ENCODE measurements at places on chromosomes 6 and 20.
A peak's percentile ranks its signal among the peaks of the same experiment; 100 is the strongest.

DNA sequence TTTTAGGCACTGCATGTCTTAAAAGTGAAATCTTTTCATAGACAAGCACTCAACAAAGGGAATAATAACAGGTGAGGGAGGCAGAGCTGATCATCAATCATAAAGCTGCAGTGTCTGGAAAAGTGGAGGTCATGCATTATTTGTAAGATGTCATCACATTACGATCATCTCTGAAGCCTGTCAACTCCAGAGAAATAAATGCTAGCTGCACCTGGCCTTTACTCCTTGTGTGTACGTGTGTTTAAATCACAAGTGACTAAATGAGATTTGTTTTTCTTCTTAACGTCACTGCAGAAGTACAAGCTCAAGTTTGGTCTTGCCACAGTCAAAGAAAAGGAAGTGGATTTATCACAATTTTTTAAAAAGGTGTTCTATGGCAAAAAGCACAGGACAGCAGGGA lies 275.5 kb upstream of the SGK1 start:
- DNase-seq, result no peak

- DNase-seq, result no peak
Measured at GRCh38 chr20:36162272-36162966, 7.9 kb downstream of the EPB41L1 start.

GRCh38 chr6:25370178-25371036 lies 91.2 kb downstream of the CARMIL1 start:
- no peak for DNase-seq

- no peak for DNase-seq
Measured at GRCh38 chr6:170030821-170031471, 259.9 kb downstream of the DLL1 start.

DNA sequence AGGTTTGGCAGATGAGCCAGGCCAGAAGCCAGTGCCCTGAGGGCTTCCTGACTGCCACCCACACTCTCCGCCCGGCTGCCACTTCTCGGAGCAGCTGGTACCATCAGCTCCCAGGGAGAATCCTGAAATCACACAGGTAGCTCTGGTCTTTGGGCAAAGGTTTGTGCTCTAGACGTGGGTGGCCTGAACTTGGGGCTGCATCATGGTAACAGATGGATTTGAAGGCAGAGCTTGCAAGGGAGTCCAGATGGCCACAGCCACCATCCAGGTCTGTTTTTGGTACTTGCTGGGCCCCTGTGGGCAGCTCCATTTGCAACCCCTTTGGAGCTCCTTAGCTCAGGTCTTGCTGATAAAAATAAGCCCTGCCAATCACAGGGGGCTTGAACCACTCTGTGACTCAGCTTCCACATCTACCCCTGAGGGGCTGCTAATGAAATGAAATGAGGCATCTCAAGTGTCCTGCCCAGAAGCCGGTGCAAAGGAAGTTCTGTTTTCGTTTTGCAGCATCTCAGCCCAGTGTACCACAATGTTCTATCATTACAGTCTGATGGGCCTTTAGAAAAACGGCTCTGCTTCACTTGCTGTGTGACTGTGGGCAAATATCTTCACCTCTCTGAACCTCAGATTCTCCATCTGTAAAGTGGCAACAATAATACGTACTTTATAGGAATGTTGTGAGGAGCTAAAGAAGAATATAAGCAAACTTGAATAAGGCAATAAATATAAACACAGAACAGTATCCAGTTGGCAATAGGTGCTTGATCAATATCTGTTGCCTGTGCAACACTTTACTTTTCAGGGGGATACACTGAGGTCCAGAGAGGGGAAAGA lies 25.1 kb upstream of the CDH22 start:
- DNase-seq, result no peak

DNA sequence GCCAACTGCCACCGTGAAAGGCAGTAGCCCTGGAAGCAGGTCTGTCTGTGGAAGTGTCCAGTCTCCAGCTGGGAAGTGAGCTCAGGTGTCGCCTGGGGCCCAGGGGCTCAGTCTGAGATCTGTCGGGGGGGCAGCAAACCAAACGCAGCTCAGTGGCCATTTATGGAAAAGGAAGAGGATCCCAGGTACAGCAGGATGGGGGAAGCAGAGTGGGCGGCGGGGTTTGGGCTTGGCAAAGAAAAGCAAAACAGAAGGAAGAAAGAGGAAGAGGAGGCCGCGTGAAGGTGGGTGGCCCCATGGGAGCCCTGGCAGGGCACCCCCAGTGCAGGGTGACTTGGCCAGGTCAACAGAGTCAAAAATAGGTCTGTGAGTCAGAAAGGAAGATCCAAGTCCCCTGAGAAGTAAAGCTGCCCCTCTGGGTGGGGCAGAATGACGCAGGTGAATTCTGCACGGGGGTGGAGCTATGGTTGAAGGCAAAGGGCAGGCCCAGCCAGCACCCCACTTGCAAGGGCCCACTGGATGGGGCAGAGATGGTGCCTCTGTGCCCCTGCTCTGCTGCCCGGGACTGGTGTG lies 5.3 kb downstream of the PXDC1 start:
- DNase-seq, result no peak

DNA sequence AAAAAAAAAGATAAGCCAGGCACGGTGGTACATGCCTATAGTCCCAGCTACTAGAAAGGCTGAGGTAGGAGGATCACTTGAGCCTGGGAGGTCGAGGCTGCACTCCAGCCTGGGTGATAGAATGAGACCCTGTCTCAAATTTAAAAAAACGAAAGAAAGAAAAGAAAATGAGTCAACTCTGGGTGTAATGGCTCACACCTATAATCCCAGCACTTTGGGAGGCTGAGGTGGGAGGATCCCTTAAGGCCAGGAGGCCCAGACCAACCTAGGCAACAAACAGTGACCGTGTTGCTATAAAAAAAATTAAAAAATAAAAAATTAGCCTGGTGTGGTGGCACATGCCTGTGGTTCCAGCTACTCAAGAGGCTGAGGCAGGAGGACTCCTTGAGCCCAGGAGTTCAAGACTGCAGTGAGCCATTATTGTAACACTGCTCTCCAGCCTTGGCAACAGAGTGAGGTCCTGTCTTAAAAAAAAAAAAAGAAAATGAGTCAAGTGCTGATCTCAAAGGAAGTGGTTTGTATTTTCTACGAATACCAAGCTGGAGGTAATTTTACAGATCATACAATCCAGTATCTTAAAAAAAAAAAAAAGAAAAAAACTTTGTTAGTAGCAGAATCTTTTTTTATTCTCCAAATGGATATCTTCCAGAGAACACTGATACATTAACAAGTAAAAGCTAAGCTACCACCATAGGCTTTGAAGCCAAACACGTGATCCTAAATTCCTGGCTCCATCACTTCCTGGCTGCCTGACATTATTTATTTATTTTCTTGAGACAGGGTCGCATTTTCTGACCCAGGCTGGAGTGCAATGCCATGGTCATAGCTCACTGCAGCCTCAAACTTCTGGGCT lies 5.7 kb downstream of the COMMD7 start:
- peak; percentile 44 for DNase-seq

DNA sequence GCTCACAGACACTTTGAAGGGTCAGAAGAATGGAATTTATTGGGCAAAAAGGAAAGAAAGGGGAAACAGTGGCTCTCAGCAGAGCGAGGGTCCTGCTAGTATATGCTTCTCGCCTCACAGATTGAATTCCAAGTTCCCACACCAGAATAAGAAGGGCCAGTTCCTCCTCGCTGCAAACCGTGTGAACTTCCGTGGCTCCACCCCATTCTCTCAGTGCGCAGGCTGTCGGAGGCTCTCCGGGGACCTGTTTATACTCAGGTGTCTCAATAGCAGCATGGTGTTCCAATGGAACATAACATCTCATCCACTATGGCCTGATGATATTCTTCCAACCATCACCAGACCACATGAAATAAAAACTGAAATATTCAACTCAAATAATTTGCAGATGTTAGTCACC lies 4.6 kb downstream of the SAMD3 start:
- no peak for DNase-seq

GRCh38 chr6:56036916-56037600 lies 161.7 kb upstream of the BMP5 start:
- no peak for DNase-seq

DNA sequence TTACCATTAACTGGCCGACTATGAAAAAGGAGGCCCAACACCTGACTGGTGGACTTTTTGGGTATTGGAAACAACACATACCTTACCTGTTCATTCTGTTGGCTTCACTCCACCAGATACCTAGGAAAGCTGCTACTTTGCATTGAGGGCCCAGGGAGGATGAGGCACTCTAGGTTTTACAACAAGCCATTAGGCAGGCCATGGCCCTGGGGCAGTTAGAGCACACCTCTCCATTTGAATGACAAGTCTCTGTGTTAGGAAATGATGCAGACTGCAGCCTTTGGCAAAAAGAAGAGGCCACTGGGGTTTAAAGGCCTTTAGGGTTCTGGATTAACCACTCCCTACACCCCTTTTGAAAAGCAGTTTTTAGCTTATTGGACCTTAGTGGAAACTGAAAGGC lies 144.3 kb downstream of the OR2B2 start:
- no peak for DNase-seq

- DNase-seq, result no peak
Measured at GRCh38 chr20:50892394-50892793, 38.8 kb downstream of the ADNP start.

- peak; percentile 44 for DNase-seq
Measured at GRCh38 chr6:30981942-30982772, 1.4 kb upstream of the MUC21 start.

DNA sequence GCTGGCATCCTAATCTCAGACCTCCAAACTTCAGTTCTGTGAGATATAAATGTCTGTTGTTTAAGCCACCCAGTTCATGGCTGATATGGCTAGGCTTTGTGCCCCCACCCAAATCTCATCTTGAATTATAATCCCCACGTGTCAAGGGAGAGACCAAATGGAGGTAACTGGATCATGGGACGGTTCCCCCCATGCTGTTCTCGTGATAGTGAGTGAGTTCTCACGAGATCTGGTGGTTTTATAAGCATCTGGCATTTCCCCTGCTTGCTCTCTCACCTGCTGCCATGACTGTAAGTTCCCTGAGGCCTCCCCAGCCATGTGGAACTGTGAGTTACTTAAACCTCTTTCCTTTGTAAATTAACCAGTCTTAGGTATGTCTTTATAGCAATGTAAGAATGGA lies 56.7 kb downstream of the KIAA0319 start:
- no peak for DNase-seq

- no peak for DNase-seq
Measured at GRCh38 chr6:16822975-16823717, 61.9 kb upstream of the ATXN1 start.

DNA sequence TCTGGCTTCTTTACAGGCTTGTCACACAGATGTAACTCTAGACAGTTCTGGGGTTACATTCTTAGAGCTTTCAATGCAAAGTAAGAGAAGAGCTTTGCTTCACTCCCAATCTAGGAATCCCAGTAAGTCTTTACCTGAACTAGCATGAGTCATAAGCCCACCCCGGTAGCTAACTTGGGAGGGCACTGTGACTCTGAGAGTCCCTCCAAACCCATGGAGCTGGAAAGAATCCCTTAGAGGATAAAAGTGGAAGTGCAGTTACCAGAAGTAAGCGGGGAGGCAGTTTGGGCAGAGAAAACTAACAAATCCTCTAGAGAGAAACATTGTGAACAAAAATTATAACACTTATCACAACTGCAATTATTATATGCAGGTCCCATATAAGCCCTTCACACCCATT lies 84.0 kb upstream of the SMLR1 start:
- DNase-seq, result no peak

- no peak for DNase-seq
Measured at GRCh38 chr6:127404133-127404532, 55.1 kb downstream of the KIAA0408 start.

- DNase-seq, result peak; percentile 90
Measured at GRCh38 chr6:40962241-40962640, 76.8 kb downstream of the UNC5CL start.

DNA sequence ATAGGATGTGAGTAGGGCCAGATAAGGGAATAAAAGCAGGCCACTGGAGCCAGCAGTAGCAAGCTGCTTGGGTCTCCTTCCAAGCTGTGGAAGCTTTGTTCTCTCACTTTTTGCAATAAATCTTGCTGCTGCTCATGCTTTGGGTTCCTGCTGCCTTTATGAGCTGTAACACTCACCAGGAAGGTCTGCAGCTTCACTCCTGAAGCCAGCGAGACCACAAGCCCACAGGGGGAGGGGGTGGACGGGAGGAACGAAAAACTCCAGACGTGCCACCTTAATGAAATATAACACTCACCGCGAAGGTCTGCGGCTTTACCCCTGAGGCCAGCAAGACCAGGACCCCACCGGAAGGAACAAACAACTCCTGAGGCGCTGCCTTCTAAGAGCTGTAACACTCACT lies 1324.4 kb upstream of the EYS start:
- no peak for DNase-seq

GRCh38 chr6:53702316-53702715 lies 36.8 kb upstream of the KLHL31 start:
- DNase-seq, result no peak

DNA sequence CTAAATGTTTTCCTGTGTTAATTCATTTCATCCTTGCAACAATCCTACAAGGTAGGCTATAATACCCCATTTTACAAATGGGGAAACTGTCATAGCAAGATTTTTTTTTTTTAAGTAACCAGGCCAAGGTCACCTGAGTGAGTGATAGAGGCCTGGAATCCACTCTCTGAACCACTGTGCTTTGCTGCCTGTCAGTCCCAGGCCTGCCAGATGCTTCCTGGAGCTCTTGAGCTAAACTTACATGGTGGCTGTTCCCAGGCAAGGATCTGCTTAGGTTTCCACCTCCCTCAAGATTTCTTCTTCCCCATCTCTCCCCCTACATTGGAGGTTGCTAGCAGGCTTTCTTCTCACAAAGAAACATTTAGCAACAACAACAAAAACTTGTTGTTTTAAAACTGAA lies 32.7 kb upstream of the RNF8 start:
- DNase-seq, result no peak

DNA sequence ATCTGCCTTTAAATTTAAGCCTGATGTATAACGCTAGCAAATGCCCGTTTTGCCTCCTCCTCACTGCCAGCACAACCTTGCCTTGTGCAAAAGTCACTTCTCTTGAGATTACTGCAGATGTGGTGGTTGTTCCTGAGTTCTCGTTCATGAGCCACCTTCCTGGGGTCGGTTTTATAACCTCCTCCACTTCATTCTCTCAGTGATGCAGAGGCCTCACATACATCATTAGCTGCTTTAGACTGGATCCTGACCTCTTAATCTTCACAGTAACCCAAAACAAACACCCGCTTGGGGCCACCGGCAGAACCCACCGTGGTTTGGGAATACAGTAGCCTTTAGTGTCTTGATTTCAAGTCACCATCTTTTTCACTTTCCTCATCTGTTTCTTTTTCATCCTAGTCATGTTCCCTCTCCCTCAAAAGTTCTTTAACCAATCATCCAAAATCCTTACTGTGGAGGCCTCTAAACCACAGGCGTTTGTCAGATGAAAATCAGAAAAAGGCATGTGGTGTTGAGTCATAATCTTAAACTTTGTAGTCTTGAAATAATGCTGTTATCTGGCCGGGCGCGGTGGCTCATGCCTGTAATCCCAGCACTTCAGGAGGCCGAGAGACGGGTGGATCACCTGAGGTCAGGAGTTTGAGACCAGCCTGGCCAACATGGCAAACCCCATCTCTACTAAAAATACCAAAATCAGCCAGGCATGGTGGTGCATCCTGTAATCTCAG lies 430.3 kb upstream of the SOX4 start:
- no peak for DNase-seq
